ENCODE measurements at places on chromosomes 1 and 21.

DNA sequence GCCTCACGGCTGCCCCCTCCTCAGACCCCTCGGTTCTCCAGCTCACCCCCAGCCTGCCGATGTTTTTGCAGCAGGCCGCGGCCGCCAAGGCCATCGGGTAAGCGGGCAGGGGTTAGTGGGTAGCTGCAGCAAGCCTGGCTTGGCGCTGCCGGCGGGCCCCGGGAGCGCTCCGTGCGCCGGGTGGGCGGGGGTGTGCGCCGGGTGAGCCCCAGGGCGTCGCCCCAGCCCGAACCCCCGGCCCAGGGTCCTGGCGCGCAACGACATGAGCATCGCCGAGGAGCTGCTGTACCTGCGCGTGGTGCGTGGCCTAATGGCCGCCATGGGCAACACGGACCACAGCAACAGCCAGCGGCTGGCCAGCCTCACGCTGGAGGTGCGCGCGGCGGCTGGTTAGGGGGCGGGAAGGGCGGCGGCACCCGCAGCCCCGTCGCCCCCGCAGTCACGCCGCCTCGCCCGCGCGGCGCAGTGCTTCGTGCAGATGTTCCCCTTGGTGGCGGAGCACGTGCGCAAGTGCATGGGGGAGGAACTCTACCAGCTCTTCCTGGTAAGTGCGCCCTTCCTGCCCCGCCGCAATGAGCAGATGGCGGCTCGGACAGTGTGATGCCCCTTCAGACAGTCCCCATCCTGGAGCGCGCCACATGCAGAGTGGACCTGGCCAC lies 6.5 kb downstream of the RNU5D-1 start:
- DNase-seq: no peak

DNA sequence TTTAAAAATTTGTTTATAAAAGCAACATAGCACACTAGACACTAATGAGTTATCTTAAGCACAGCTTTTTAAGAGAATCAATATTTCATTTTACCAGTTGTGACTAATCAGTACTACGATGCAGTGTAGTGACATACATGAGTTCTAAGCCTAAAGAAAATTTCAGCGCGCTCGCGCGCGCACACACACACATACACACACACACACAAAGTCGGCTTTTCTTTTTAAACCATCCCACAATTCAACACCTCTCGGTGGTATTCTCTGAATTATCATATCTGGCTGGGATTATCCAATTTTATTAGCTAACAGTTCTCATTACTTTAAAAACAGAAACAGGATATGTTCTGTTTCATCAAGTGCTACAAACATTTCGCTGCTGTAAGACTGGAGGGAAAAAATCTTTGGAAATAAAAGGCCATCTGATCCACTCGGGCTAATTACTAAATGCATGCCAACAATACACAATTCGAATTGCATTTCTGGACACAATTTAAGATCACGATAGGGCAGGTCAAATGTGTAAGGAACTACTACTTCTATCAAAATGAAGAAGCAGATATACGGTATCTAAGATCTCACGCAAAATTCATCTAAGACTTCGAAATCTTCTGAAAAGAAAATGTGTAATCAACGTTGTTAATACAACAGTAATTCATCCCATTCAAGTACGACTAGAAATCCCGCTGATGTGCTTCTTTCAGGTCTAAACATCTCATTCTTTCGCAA lies 1.2 kb downstream of the TUT4 start:
- DNase-seq: no peak

DNA sequence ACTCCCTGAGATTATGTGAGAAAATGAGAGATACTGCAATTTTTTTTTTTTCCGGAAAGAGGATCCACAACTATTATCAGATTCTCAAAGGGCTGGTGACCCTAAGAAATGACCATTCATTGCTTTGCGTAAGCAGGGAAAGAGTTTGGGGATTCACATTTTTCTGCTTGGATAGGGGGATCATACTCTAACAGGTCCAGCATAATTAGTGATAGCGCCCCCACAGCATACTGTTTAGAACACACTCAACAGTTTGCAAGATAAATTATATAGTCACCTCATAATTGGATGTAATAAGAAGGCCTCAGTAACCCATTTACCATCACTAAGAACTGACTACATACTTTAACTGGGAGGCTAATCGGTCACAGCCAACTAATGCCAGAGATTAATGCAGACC lies 1.9 kb downstream of the CCT3 start:
- DNase-seq: no peak

GRCh38 chr1:81682490-81682889 lies 118.2 kb upstream of the ADGRL2 start:
- DNase-seq: no peak

DNA sequence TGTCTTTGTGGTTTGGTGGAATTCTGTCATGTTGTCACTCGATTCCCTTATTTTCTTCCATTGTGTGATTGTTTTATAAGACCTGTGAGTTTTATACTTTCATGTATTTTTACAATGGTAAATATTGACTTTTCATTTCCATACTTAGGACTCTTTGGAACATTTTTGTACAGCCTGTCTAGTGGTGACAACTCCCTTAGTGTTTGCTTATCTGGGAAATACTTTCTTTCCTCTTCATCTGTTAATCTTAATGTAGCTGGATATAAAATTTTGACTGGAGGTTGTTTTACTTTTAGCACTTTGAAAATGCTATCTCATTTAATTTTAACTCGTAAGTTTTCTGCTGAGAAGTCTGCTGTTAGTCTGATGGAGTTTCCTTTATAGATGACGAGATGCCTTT lies 310.5 kb downstream of the NUF2 start:
- DNase-seq: no peak

- no peak for DNase-seq
These were observed 33.0 kb downstream of the ADGRL2 start for GRCh38 chr1:81833722-81834121.

- no peak for DNase-seq
These were observed 26.2 kb downstream of the TNFSF18 start for GRCh38 chr1:173024543-173024942.

All from NCI-H1694 (cell line).